ENCODE measurements at places on chromosomes 1 and 21.

DNA sequence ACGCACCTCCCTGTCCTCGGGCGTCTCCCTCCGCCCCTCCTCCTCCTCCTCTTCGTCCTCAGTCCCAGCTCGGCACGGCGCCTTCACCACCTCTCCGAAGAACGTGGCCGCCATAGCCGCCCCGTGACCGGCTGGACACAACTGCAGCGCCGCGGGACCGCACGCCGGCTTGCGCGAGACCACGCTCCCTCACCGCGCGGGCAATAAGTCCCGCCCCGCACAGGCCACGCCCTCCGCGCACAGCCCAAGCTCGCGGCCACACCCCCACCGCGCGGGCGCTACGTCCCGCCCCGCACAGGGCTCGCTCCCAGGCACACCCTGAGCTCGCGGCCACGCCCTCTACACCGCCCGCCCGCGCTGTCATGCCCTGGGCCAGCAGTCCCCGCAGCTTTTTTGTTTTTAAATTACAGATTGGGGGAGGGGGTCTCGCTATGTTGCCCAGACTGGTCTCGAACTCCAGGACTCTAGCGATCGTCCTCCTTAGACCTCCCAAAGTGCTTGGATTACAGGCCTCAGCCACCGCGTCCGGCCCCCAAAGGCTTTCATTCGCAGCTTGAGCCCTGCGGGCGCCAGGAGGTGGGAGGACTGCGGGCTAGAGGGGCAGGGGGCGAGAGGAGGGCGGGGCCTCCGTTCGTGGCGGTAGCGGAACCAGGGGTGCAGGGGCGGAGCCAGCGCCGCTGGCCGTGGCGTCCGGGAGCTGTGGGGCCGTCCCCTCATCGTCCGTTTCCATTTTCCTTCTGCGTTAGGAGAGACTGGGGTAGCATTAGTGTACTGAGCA, at the start of gene PSMG1:
PSMG1 (minus strand) TSS at position 180 of the 778 bp plus-strand sequence; CDS start at position 114, 66 bp downstream.
- no peaks in the 10 kb centered on the region for H3K27me3 ChIP-seq
- H3K4me3 ChIP-seq = peak within 1 kb of the TSS; percentile 95
- H3K27ac ChIP-seq = peak within 1 kb of the TSS; percentile 88
- H3K4me1 ChIP-seq = peaks cover 27% of the 10 kb centered on the region

- no peaks in the 10 kb centered on the region for H3K27me3 ChIP-seq
- no peak overlapping the region for H3K27ac ChIP-seq
- H3K4me3 ChIP-seq = no peak overlapping the region
- H3K4me1 ChIP-seq = peaks cover under 1% of the 10 kb centered on the region
- peaks cover 11% of the 10 kb centered on the region for H3K36me3 ChIP-seq
Measured at GRCh38 chr1:37865348-37866120, 6.1 kb upstream of the MTF1 start.

DNA sequence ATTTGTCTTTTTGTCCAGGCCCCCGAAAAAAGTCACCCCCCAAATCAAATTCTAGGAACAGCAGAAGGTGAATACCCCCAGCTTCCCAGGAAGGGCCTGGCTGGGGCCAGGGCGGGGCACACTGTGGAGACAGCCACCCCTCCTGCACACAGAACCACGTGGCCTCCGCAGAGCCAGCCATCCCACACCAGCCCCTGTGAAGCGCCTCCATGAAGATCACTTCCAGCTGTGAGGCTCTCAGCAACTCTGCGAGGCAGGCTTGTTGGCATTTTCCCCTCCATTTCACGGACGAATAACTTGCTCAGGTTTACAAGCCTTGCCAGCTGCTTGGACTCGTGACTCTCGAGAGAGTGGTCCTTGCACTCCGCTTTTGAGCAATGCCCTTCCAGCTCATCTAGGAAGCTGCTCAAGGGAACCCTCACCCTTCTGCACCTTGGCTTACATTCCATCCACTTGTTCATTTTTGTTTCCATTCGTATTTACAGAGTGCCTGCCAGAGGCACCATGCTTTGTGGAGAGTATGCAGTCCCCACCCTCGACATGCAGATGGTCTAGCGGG, 48.2 kb downstream of the SYT6 start:
- no peaks in the 10 kb centered on the region for H3K36me3 ChIP-seq
- peaks cover 7% of the 10 kb centered on the region for H3K4me1 ChIP-seq
- H3K27ac ChIP-seq = no peak overlapping the region
- no peak for DNase-seq
- H3K4me3 ChIP-seq = no peak overlapping the region

- peak overlapping the region; percentile 54 for H3K27ac ChIP-seq
- no peaks in the 10 kb centered on the region for H3K27me3 ChIP-seq
- H3K36me3 ChIP-seq = no peaks in the 10 kb centered on the region
- no peak for DNase-seq
- peak overlapping the region; percentile 91 for H3K4me3 ChIP-seq
Measured at GRCh38 chr21:34074283-34075090, 1.1 kb downstream of the MRPS6 start.

GRCh38 chr1:2345297-2346075, 45.9 kb downstream of the MORN1 start:
- no peak overlapping the region for H3K4me3 ChIP-seq
- no peaks in the 10 kb centered on the region for H3K4me1 ChIP-seq
- no peaks in the 10 kb centered on the region for H3K36me3 ChIP-seq
- no peaks in the 10 kb centered on the region for H3K27me3 ChIP-seq
- no peak for DNase-seq
